ENCODE measurements at places on chromosomes 2 and 18.

DNA sequence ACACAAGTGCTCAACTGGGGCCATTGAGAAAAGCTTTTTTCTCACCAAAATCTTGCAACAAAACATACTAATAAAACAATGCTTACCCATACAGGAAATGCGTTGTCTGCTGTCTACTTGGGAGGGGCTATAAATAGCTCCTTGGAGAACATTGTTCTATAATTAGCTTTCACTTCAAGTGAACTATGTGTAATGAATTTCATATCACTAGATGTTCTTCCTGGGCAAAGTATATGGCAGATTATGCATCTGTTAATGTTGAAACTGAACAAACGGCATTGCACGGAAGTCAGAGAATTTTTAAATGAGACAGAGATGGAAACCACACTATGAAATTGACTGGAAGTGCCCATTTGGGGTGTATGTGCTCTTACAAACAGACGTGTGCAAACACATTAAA, 6.4 kb upstream of the NPAS2 start:
- DNase-seq = no peak

- DNase-seq = no peak
These were observed 23.6 kb upstream of the MRPL33 start for GRCh38 chr2:27747827-27748352.

GRCh38 chr2:220533485-220533884, 906.1 kb downstream of the SLC4A3 start:
- no peak for DNase-seq

DNA sequence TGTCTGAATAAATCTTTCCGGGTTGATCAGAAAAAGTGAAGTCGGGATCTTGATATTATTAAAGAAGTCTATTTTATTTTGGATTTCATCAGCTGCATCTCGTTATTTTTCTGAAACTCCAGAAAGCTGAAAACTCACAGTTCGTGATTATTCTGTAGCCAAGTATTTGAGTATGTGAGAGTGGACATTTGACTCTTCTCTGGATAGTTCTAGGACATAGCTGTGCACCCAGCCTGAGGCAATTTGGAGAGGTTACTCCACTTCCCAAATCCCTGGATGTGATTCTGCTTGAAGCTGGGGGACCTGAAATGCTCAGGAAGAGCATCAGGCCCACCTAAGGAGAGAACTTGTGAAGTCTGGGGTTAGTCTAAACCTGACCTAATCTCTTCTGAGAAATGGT, 117.6 kb upstream of the PID1 start:
- no peak for DNase-seq

GRCh38 chr2:240991378-240992263, 6.8 kb upstream of the SNED1 start:
- no peak for DNase-seq

GRCh38 chr2:242098445-242099128, 229.1 kb downstream of the RTP5 start:
- DNase-seq = no peak

DNA sequence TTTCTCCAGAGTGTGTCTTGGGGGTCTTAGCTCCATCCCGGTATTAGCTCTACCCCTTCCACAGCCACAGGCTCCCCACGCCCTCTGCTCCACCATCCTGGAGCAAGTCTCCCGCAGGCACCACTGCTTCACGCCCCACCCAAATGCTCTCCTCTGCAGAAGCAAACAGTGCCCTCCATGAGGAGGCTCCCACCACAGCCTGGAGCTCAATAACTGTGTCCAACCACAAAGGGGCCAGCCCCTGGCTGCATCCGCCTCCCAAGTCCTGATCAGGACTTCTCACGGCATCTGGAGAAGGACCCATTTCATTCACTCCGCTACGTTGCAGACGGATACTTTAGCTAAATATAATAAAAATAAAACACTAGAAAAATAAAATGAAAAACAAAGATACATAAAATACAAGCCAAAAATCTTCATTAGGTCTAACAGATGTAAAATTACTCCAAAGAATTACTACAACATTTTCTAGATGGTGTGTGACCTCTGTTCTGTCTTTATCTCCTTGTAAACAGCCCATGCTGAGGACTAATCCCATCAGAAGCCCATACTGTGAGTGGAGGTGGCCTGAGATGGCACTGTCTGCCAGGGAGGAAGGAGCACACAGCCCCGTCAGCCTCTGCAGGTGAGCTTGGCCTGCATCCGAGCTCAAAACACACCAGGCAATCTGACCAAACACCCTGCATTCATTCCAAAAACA, 210.8 kb upstream of the RAB6C start:
- DNase-seq = no peak

- no peak for DNase-seq
These were observed 185.2 kb upstream of the LRRTM1 start for GRCh38 chr2:80489717-80490116.

- DNase-seq = no peak
These were observed 283.9 kb upstream of the SIX2 start for GRCh38 chr2:45293182-45293581.

DNA sequence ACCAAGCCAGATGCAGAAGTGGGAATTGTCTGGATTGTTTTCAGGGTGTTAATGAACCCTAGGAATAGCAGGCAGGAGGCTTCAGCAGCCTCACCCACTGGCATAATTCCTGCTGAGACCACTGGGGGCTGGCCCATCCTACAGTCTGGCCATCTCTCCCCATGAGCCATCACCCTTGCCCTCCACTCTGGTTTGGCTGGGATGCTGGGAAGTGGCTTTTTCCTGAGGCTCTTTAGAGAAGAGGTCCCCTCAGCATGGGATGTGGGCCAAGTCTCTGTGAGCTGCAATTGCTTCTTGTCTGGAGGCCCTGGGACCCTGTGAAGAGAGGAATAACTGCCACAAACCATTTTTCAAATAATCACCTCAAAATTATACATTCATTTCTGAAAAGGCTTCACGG, 4.0 kb downstream of the TCF7L1 start:
- no peak for DNase-seq

All from GM19239 (cell line).